ENCODE measurements at places on chromosomes 6 and 20.

GRCh38 chr6:47455533-47456209 is 21.9 kb upstream of the CD2AP start:
- DNase-seq, result no peak

- peak; percentile 87 for DNase-seq
Measured at GRCh38 chr6:87929843-87930288, 117.8 kb upstream of the SPACA1 start.

GRCh38 chr6:29602564-29603361 is 17.8 kb downstream of the OR2H2 start:
- DNase-seq, result peak; percentile 1

DNA sequence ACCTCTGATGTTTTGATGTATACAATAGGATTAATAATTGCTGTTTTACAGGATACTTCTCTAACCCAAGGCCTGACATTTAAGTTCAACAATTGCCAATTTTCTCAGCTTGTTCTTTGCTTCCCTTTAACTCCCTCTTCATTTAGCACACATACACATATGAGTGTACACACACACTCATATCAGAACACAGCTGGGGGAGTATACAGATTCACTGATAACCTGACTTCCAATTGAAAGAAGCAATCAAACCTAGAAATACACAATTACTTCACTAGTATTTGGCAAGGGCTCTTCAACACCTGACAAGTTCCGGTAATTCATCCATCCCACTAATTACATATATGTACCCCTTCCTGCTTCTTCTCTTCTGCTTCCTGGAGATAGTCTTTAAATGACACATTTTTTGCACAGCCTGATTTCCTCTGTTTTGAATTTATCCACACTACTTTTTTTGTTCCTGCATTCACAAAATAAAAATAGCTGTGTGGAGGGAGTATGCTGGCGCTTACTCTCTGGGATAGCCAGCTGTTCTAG is 11.2 kb downstream of the UST start:
- no peak for DNase-seq

- no peak for DNase-seq
Measured at GRCh38 chr20:39789411-39789810, 827.3 kb downstream of the DHX35 start.

GRCh38 chr6:158418501-158418900 is 106.2 kb downstream of the TULP4 start:
- DNase-seq, result no peak

- peak; percentile 23 for DNase-seq
Measured at GRCh38 chr20:20864351-20865096, 152.1 kb upstream of the RALGAPA2 start.

DNA sequence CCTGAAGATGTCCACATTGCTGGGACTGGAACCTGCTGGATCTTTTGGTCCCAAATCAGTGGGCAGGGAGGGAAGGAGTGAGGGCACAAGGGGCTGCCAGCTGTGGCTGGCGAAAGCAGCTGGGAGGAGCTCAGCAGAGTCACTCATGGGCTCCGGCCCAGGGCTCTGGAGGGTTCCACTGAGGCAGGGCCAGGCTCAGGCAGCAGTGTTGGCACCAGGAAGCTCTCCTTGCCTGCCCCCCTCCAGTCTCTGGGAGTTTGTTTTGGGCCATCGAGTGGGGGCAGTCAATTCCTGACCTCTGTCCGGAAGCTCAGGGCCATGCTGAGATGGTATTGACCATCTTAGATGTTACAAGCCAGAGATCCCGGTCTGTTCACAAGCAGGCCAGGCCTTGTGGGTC is 39.1 kb upstream of the IRF4 start:
- no peak for DNase-seq

GRCh38 chr20:58575776-58576602 is 60.8 kb upstream of the APCDD1L start:
- DNase-seq, result no peak

GRCh38 chr20:24633026-24633425 is 163.6 kb downstream of the SYNDIG1 start:
- DNase-seq, result no peak

DNA sequence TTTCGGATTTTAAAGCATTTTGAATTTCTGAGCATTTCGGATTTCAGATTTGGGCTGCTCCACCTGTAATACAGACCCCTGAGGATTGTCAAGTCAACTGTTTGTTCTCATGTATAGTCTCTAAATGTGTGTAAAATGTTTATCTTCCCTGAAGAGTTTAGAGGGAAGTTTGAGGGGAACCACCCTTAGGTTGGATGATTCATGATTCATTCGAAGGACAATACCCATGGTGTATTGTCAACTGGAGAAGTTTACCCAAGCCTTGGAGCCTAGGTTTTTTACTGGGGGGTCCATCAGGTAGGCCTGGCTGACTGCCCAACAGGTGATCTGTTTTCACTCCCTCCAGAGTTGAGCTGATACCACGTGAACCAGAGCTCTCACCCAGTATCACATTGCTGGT is 18.9 kb downstream of the GSTA4 start:
- no peak for DNase-seq

DNA sequence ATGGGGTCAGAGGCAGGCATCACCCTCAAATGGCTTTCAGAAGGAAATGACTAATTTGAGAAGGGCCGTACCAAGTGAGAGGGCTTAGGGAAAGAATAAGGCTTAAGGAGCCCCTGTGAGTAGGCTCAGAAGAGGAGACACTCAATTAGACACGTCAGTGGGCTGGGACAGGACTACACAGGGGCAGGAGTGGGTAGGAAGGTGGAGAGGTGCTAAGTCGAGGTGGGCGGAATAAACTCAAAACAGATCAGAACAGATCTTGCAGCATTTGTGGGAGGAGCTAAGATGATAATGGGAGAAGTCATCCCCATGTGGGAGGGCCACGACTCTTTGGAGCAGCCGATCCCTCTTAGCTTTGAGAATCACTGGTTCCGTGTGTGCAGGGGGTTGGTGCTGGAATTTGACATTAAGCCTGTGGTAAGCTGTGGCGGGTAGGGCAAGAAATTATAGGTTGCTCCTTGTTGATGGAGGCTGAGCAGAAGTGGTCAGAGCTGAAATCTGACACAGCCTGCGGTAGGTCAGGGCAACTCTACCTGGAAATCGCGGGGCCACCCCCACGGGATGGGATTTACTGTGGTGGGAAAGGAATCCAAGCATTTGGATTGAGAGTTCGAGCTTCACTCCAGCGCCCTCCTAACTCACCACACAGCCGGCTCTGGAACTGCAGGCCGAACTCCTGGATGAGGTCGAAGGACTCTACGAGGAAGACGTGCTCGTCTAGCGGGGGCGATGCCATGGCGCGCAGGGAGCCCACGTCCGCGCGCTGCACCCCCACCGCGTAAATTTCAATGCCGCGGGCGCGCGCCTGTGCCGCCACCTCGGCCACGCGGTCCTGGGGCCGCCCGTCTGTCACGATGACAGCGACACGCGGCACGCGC is 2.8 kb upstream of the RBPJL start:
- DNase-seq, result no peak

GRCh38 chr6:152130441-152130840 is 323.0 kb downstream of the ESR1 start:
- no peak for DNase-seq

- DNase-seq, result no peak
Measured at GRCh38 chr6:161301338-161301737, 27.5 kb upstream of the AGPAT4 start.

GRCh38 chr6:16723826-16724225 is 37.4 kb downstream of the ATXN1 start:
- DNase-seq, result no peak

- DNase-seq, result no peak
Measured at GRCh38 chr6:96022225-96022624, 6.5 kb downstream of the FUT9 start.

GRCh38 chr6:14925699-14926026 is 320.2 kb upstream of the JARID2 start:
- DNase-seq, result peak; percentile 40

DNA sequence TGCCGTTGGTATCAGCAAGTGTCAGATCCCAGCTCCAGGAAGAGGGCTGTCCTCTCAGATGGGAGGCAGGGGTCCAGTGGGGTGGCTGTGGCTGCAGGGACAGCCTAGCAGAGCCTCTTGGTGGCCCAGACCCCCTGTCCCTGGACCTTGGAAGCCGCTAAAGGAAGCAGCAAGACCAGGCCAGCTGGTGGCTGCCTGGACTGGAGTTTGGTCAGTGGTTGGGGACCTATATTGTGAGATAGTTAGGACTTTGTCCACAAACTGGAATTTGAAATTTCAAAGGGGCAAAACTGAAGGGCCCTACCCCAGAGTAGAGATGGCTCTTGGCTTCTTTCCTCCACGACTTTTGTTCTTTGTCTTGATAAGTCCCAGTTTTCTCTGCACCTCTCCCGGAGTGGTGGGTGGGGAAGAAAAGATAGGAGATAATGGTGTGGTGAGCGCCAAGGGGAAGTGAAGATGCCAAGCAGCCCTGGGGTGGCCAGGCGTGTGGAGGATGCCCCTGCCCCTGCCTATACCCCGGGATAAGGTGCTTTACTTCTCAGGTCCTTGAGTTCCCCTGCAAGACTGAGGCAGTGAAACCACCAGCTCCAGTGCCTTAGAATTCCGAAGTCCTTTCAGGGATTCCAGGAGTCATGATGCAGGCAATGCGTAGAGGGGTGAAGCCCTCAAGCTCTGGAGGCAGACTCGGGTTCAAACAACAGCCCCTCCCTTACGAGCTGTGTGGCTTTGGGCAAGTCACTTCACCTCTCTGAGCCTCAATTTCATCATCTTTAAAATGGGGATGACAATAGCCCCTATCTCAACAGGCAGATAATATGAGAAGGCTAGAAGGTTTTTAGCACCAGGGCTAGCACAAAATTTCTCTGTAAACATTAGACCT is 40.2 kb downstream of the HNF4A start:
- DNase-seq, result no peak

DNA sequence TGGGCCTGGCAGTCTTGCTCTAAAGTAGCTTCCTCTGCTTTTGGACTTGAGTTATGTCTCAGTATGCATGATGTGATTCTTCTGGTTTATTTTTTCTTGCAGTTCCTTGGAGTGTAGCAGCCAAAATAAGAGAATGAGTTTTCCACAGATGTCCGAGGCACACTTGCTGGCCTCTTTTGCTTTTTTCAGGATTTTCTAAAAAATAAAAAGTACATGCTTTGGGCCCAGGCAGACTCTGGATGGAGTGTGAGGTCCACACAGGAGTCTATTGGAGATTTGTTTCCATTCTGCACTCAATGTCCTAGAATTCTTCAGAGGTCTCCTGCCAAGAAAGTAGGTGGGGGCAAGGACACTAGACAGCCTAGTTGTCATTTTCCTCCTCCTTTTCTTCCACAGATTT is 477.6 kb downstream of the EPM2A start:
- no peak for DNase-seq

DNA sequence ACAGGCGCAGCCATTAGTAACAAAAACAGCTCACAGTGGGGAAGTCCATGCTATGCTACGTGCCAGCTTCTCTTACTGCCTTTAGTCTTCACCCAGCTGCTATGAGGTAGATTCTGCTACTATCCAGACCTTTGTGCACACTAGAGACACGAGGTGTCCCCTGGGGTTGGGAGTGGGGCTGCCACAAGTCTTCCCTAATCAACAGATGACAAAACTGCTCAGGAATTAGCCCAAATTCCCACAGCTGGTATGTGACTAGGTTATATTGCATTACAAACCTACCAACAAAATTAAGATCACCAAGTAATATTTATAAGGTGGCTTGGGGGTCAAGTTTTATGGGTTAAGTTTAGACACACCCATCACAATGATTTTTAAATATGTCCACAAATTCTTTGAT is 63.3 kb downstream of the PSMB1 start:
- no peak for DNase-seq

DNA sequence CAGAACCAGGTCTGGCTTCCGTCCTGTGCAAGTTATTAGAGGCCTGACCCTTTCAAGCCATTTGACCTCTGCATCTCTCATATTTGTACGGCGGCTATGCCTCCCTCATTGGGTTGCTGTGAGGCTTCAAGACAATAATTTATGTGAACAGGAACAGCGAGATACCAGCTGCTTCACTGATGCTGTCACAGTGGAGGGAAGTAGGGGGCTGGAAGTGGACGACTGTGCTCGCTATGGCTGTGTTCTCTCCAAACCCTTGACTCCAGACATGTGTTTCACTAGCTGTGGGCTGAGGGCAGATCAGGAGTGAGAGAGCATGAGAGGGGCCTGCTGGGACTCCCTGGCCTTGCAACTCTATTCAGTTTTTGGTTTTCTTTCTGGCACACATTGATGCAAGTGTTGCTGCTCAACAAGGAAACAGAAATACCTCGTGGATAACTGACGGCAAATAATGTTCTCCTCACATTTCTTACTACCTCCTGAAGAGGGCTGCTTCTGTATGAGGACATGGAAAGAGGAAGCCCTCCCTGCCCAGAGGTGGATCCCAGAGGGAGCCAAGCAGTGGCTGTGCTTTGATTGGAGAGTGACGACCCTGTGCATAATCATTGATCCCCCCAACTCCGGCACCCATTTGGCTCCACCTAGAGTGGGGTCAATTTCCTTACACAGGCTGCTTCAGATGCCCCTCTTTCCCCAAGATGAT is 34.7 kb upstream of the SCP2D1 start:
- no peak for DNase-seq

- DNase-seq, result no peak
Measured at GRCh38 chr20:54134445-54135220, 39.2 kb downstream of the CYP24A1 start.

Measured in NCI-H526 treated with DMSO at 0.1 percent for 48 hours (cell line).